Fibroblast of villous mesenchyme (primary cell): ENCODE measurements at places on chromosomes 13 and 19.

- no peak for DNase-seq
Measured at GRCh38 chr13:96191367-96191766, 101.5 kb downstream of the HS6ST3 start.

DNA sequence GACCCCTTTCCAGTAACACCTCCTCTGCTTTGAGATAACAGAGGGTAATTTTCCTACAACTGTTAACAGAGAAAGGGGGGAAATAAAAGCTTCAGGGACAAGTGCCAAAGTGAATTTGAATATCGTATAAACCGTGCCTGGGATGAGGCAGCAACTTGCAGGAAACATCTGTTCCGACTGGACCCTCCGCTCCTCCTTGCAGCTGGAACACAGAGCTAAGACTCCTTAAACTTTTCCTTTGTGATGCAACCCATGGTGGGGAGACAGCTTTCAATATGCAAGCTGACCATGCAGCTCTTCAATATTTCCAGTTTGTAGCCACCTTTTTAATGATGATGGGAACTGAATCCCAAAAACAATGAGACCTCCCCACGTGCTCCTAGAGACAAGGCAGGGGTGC, 432.6 kb downstream of the ZNF536 start:
- DNase-seq = no peak

DNA sequence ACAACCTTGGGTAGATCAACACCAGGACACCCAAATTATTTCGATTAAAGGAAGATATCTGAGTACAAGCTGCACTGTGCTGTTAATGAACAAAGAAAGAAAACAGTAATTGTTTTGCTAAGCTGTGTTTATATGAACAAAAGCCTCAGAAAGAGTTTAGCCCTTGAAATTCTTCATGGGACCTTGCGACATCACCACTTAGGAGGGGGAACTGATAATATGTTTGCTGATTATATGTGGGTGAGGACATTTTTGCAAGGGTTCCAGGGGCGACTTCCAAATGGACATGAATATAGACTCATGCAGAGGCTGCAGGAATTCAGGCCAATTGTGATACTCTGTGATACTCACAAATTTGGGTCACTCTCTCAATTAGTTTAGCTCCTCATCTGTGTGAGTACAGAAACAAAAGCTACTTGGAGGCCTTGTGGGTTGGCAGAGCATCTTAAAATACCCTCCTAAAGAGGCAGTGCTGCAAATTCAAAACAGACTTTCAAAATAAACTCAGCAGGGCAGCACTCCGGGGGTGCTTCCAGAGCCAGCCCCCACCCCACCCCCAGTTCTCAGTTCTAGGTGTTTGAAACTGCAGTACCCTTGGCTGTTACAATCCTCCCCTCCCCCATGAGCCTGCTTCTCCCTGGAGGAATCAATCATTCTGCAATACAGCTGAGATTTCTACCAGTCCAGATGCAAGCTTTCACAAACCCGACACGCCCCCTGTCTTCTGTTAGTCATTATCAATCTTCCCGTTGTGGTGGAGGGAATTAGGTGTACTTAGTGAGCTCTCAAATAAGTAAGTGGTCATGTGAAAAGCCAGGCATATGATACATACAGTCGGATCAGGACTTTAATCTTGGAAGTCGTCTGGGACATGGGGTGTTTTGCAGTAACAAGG, 97.0 kb upstream of the MBNL2 start:
- peak; percentile 98 for DNase-seq

DNA sequence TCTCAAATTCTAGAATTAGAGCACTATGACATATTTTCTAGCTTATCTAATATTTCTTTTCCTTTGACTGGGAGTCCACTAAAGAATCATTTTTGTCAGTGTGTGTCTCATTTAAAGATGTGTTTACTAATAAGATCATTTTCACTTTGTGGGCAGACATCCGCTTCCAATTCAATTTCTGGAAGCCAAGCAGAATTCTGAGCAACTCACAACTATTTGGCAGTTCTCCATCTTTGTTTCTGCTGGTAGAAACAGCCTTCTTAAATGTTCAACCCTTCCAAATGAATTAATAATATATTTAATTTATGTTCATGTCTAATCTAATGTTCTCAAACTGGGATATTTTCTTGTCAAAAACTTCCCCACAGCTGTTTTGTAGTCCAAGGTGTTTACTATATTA, 411.8 kb downstream of the KCTD12 start:
- no peak for DNase-seq

DNA sequence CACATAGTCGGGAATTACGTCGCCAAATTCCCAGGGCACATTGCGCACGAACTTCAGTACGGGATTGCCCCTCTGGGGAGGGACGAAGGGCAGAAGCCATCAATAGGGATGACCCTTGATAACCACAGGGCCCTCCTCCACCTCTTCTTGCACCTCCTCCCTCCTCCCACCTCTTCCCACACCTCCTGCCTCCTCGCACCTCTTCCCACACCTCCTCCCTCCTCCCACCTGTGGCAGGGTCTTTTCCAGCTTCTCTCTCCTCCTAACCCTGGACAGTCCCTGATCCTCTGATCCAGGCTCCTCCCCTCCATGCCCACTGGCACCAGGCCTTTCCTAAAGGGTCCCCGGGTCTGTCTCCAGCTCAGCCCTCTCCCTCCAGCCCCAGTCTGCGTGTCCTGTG, 3.4 kb downstream of the ERCC1 start:
- no peak for DNase-seq

DNA sequence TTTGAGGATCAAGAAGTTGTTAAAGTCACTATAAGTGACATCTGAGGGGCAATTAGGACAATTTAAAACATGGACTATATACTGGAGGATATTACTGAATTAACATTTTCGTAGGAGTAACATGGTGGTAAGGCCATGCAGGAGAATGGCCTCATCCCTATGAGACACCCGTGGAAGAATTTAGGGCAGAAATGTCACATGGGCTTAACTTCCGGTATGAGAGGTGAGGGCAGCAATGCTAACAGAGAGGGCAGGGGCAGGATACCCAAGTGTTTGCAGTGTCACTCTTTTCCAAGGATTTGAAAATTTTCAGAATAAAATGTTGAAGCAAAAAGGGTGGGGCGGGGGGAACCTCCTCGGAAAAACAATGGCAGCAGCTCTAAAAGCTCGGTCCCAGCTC, 23.6 kb downstream of the RANBP3 start:
- DNase-seq = peak; percentile 34

DNA sequence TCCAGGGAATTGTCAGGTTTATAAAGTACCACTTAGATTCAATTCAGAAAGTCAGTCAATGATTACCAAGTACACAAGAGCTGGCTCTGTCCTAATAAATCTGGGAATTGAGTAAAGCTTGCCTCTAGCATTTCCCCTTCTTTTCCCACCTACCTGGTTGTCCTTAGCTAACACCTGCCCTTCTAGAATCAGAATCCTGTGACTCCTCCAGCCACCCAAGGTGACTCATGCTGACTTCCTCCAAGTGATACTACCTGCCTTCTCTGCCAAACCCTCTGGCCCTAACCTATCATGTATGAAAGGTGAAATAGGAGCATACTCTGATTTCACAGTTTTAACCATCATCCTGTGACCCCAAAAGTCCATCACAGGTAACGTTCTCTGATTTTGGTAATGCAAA, 151.2 kb downstream of the DIAPH3 start:
- DNase-seq = no peak

- DNase-seq = no peak
Measured at GRCh38 chr19:31671411-31672035, 322.3 kb upstream of the TSHZ3 start.

- DNase-seq = no peak
Measured at GRCh38 chr13:79874396-79875360, 393.7 kb downstream of the NDFIP2 start.

GRCh38 chr19:45927565-45928261, 13.1 kb upstream of the NANOS2 start:
- DNase-seq = peak; percentile 89

DNA sequence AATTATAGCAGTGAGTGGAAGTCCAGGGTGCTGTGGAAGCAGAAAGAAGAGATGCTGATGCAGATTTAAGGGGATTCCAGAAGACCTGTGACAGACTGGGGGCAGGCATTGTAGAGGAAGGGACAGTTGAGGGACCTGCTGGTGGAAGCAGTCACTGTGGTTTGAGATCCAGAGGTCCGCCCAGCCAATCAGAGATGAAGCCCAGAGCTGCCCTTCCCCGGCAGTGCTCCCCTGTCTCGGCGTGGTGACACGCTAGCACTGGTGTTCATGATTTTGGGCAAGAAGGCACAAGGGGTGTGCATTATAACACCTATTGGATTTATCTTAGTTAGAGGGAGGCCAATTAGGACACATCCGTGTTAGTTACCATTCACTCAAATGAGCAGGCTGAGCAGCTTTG, 16.1 kb downstream of the TNFRSF19 start:
- DNase-seq = no peak

- DNase-seq = no peak
Measured at GRCh38 chr19:43914051-43914450, 21.0 kb downstream of the ZNF45 start.

DNA sequence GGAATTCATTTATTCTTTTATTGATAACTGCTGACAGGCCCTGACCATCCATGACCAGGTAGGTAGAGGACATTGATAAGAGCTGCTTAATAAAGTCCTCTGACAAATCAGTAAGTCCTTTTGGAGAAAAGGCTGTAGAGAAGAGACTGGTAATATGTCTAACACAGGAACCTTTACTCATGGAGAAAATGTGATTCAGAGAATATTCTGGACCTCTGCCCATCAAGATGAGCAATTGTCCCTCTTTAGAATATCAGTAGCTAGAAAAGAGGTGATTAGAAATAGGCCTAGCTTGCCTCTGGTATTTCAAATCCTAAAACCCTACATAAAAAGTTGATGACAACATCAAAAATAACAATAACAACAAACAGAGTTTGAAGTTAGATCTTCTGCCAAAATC, 642.3 kb downstream of the TBC1D4 start:
- no peak for DNase-seq

DNA sequence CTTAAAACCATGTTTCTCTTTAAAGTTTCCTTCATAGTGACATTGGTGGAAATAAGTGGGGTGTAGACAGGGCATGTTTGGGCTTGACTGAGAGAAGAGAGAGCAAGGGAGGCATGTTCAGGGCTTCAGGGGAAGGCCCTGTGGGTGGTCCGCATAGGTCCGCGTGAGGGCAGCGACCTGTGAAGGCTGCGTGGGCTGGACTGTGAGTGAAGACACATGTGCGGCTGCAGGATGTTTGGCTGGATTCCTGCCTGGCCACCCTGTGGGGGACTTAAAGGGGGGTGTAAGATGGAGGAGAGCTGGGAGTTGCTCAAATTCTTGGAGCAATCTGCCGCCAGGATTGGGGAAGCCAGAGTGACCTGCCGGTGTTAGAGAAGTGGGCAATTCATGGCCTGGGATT, 23.8 kb upstream of the KLF12 start:
- no peak for DNase-seq

GRCh38 chr13:113288880-113289279, 8.2 kb upstream of the LAMP1 start:
- no peak for DNase-seq

- peak; percentile 77 for DNase-seq
Measured at GRCh38 chr19:47540748-47541147, 25.9 kb upstream of the NAPA start.

DNA sequence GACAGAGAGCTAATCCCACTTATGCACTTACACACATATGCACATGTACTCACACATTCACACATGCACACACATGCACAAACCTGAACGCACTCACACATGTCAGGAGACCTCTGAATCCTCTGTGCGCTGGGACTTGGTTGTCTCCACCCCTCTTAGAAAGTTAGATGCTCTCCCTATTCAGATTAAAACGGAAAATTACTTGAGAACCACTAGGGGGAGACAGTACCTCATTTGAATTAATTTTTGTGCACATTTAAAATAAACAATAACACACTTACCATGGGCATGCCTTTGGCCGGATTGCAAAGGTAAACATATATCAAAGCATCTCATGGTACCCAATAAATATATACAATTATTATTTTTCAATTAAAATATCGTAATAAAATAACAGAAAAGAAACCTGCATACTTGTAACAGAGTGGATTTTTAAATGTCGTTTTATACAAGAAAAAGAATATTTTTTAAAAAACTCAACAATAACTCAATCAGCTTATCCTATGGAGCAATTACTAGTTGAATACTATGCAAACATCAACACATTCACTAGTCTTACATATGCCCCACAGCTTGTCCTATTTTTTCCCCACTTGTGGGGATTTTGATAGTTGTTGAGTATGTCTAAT, 9.5 kb upstream of the LILRB4 start:
- DNase-seq = peak; percentile 16

- no peak for DNase-seq
Measured at GRCh38 chr13:63351533-63351932, 1935.9 kb upstream of the PCDH20 start.

- no peak for DNase-seq
Measured at GRCh38 chr13:53112522-53112921, 83.9 kb downstream of the OLFM4 start.

DNA sequence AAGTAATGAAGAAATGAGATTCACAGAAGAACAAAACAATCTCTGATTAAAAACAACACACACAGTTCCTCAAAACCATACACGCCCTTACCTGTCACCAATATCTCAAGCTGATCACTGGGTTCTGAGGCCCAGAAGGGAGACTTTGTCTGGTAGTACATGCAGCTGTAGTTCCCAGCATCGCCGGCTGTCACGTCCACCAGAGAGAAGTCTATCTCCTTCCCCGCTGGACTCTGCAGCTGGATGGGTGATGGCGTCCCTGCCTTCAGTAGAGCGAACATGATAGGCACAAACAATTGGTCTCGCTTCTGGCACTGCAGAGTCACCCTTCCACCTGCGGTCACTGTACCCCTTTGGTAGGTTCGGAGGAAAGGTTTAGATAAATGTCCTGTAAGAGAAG, 7.3 kb downstream of the TARM1 start:
- no peak for DNase-seq

DNA sequence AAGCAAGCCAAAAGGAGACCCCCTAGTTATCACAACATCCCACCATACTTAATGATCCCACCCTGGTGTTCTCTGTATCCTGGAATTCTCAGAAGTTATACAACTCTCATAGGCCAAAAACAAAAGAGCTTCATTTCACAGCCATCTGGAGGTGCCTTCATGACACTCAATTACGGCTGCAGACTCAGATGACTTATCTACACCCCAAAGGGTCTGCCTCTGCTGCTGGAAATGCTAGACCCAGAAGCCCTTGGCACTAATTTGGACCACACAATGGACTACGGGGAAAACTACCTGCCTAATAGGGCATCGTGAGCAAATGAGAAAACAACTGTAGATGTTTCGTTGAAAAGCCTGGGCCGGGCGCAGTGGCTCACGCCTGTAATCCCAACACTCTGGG, 40.2 kb downstream of the BRD4 start:
- DNase-seq = no peak

- no peak for DNase-seq
Measured at GRCh38 chr13:40145139-40145538, 489.7 kb downstream of the COG6 start.

DNA sequence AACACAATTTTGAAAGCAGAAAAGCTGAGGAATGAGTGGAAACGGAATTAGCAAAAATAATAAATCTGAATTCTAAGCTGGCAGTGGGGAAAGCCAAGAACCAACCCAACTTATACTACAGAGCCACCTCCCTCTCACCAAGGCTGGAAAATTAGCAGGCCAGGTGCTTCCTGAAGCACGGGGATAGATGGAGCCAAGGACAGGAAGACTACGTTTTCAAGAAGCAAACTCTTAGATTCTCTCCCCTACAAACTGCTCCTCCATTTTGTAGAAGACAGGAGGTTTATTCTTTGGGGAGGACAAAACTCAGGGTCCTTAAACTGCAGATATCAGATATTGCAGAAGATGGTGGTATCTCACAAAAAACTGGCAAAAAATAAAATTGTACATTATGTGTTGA, 8.8 kb downstream of the CCDC70 start:
- no peak for DNase-seq

GRCh38 chr13:80946008-80946802, 605.3 kb upstream of the SPRY2 start:
- no peak for DNase-seq
